ENCODE measurements at places on chromosomes 7 and 10. TPM values are rescaled to one million over a fixed set of nuclear protein-coding genes. Genes with fewer than 3 reads are reported as not detected.

DNA sequence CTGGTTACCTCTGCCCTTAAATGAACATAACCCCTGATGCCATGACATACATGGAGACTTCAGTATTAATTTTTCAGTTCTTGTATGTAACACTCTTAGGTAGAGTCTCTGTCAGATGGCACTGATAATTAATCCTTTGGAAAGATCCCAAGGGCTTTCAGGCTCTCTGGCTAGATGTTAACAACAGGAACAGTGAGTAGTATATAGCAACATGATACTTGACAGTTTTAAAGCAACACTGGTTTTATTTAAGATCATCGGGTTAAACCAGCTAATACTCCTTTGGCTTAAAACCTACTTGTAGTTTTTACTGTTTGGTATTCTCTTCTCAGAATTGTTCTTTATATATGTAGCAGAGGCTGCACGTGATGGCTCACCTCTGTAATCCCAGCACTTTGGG, 27.3 kb downstream of the AHCYL2 start:
- DNase-seq: no peak

TBATA gene
- not detected for total RNA-seq

GRCh38 chr7:30448461-30449189, 30.0 kb downstream of the NOD1 start:
- DNase-seq: no peak

TMEM273 gene
- total RNA-seq: 0.59 TPM

- DNase-seq: peak; percentile 52
Observed at GRCh38 chr7:114722562-114722961, 199.3 kb upstream of the MDFIC start.

DNA sequence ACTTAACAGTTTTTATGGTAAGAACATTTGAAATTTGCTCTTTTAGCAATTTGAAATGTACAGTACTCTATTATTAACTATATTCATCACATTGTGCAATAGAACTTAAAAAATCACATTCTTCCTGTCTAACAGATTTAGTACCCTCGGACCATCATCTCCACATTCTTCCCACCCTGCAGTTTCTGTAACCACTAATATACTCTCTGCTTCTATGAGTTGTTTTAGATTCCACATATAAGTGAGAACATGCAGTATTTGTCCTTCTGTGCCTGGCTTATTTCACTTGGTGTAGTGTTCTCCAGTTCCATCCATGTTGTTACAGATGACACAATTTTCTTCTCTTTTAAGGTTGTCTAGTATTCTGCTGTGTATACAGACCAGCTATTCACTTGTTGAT, 88.9 kb upstream of the SEC61G start:
- no peak for DNase-seq

DNTT gene
- total RNA-seq: not detected
